Activated CD8-positive, alpha-beta memory T cell treated with anti-CD3 and anti-CD28 coated beads for 48 hours (primary cell): ENCODE measurements at places on chromosomes 4 and X.

DNA sequence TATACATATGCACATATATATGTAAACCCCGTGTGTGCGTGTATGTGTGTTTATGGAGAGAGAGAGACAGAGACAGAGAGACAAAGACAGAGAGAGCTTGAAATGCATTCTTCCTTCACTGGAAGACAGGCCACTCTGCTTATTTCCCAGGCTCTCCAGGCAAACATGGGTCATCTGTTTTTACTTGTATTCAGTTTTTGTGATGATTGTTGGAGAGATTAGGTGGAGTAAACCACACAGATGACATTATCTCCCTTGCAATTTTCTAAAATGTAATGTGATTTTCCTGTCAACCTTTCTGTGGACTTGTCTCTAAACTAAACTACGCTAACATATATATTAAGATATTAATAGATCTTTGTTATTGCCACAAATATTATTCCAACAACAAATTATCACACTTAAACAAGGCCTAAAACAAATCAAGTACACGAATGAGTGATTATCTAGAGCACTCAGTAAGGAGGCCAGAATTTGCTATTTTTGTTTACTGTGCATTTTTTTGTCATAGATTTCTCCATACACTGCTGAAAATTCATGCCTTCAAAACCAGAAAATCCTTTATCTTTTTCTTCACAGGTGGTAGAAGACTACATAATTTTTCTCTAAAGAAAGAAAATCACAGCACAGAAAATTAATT is 251.8 kb upstream of the SLIT2 start:
- no peak for DNase-seq

- DNase-seq, result no peak
Observed at GRCh38 chr4:33162122-33162521, 2442.0 kb downstream of the PCDH7 start.

GRCh38 chr4:2009651-2010233 is 968 bp upstream of the NELFA start:
- DNase-seq, result peak; percentile 30

- DNase-seq, result no peak
Observed at GRCh38 chr4:176920694-176921093, 128.0 kb upstream of the VEGFC start.

- no peak for DNase-seq
Observed at GRCh38 chr4:173218411-173219125, 50.0 kb downstream of the GALNT7 start.

GRCh38 chrX:103464072-103464773 is 55.1 kb downstream of the RAB40A start:
- no peak for DNase-seq

GRCh38 chr4:90844241-90844640 is 717.0 kb downstream of the CCSER1 start:
- DNase-seq, result no peak

DNA sequence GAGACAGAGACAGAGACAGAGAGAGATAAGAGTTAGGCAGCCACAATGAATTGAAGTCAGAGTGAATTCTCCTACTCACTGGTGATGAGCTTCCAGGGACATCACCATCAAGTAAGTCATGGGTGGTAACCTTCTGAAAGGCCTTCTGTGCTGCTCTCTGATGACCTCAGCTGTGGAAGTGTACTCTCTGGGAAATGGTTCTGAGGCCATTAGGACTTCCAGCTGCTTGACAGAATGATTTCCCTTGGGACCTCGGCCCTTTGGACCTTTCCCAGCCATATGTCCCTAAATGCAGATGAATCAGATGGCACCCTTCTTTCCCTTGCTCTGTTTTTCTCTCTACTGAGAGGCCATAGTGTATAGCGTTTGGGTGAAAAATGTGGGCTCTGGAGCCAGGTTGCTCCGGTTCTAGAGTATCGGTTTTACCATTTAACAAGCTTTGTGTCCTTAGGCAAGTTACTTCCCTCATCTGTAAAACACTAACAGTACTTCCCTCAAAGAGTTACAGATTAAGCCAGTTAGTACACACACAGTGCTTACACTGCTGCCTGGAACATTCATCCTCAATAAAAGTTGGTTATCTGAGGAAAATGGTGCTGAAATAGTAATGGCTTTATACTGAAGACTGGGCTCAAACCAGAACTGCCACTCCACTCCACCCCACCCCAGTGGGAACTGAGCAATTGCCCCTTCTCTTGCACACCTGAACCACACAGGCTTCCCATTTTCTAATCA is 7.6 kb downstream of the SEPTIN11 start:
- DNase-seq, result no peak

DNA sequence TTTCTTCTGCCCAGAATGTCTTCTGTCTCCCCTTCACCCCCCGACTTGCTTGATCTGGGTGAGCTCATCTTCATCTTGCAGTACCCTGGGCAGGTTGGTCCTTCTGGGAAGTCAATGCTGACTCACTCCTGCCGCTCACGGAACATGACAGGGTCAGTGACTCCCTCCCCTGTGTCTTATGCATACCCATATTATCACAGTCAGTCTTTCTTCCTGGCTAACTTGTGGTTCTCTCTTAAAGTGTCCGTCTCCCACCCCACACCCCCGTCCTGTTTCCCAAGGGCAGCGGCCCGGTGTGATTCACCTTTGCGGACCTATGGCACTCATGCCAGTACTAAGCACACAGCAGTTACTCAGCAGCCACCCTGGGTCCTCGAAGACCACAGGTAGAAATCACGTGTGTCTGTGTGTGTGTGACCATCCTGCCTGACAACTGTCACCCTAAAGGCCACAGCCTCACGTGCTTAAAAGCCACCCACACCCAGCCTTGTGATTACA is 17.7 kb downstream of the IQSEC2 start:
- no peak for DNase-seq

DNA sequence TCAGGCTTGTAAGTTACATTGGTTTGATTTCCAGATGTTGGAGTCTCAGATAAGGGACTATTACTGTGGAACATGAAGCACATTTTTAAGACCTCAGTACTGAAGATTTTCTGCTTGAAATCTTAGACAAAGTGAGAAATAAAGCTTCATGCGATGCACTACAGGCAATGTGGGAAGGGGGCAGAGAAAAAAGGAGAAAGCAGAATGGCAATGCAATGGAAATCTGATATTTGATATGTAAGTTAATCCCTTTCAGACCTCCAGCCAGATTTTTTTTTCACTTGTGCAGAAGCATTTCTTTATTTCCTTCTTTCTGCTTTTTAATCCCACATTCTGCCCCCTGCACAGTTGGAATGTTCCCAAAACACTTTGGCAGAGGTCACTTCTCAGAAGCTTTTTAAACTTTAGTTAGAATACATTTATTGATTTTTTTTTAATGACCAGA is 174.3 kb downstream of the ADGRL3 start:
- no peak for DNase-seq

- DNase-seq, result no peak
Observed at GRCh38 chr4:94743838-94744237, 13.9 kb upstream of the BMPR1B start.

DNA sequence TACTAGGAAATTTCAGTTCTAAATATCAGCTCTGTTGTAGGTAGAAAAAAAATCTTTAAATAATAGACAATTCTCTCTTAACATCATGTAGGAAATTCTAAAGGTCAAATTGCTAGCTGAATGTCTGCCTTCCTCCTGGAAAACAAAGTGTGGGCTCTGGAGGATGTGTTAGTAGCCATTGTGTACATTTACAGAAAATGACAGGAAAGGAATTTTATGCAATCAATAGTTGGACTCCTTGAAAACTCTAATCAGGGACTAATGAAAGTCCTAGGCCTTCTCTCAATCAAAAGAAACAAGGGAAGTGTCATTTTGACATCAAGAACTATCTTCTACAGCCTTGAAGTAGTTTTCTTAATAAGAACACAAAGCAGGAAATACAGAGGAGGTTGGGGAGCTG is 174.6 kb downstream of the ANKRD50 start:
- no peak for DNase-seq

- DNase-seq, result no peak
Observed at GRCh38 chrX:50920132-50920531, 9.6 kb downstream of the BMP15 start.

DNA sequence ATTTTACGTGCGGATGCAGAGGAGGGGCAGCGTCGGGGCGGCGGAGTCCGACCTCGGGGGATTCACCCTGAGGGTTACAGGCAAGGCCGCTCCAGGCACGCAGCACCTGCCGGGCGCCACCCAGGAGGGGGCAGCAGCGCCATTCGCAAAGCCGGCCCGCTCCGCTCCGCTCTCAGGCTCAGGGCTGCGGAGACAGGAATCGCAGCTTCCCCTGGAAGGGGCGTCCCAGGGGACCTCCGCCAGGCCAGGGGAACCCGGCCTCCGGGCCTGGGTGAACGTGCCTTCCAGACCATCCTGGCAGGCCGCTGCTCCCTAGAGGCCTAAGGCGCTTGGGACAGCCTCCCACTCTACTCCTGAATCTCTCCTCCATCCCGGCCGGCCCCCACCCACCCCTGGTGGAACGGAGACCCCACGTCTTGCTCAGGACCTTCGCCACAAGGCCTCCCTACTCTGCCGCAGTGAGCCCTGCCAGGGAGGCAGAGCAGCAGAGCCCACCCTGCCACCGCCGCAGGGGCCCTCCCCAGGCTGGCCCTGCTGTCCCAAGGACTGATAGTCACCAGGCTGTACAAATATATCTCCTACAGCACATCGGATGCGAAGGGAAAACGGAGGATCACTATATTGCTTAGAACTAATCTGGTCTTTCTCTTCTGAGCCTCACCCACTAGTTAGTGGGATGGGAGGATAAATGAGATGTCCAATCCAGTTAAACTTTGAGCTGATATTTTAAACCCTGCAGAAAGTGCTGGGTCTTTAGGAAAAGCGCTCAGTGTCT is 115.0 kb downstream of the SMIM20 start:
- DNase-seq, result peak; percentile 65

- DNase-seq, result no peak
Observed at GRCh38 chrX:72685018-72685417, 29.1 kb downstream of the PHKA1 start.

DNA sequence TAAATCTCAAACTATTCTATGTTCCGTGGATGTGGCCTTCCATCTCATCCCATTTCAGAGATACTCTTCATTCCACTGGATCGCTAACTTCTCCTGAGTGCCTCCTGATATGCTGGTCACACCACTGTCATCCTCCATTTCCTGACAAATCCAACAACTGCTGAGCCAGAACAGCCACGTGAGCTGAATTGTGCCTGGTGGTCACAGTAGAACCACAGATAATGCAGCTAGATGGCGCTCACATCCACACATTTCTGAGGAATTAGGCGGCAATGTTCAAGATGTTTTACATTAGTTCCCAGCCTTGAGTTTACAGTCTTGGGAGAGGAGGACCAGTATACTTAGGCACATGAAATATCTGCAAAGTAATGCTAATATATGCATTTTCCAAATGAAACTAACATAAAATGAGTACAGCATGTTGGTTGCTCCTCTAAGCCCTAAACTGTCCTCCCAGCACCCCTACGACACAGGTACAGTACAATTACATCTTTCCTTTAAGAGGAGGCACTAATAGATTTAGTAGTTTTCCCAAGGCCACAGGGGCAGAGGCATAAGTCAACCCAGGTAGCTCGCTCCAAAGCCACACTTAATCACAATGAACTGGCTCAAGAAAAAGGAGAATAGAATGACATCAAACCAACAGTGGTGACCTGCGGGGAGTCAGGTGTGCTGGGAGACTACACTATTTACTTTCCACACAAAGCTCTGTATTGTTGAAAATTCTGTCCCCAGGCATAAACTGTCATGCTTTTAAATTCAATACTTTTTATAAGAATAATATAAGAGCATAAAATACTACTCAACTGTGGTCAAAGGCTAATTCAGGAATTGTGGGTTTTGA is 134.2 kb downstream of the CHIC2 start:
- DNase-seq, result peak; percentile 21

DNA sequence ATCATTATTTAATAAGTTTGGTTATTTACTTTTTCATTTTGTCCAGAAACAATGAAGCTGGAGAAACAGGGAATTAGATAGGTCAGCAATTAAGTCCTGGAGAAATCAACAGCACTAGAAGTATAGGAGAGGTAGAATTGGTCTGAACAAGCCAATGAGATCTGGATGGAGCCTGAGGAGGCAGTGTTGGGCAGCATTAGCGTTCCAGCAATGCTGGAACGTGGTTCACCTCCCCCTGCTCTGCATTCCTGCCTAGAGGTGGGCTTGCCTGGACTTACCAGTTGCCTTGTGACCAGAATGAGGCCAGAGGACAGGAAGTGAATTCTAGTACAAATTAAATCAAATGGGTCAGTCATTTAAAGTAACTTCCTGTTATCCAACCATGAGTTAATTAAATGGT is 4.6 kb downstream of the RASSF6 start:
- no peak for DNase-seq

DNA sequence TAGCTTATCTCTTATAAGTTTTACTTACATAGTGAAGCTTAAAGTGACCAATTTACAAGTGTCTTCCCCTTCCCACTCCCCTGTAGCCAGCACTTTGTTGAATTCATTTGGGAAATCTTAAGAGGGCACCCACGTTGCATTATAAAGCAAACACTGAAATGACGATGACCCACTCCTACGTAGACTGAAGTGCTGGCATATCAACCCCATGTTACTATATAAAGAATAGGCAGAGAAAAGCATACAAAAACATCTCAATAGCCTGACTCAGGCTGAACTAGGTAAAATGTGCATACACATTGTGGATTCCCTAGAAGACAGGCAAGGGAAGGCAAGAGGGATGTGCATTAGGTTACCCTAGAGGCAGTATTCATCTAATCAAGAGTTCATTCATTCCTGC is 313.4 kb downstream of the TENM3 start:
- no peak for DNase-seq

GRCh38 chrX:41561045-41561444 is 113.9 kb downstream of the NYX start:
- DNase-seq, result no peak
